Hematopoietic multipotent progenitor cell treated with erythropoietin and hydrocortisone succinate and interleukin-3 and kit ligand, for 4 days (in vitro differentiated cells): ENCODE measurements at places on chromosomes 6 and 20.

- DNase-seq, result no peak
Measured at GRCh38 chr20:14817101-14817500, 479.7 kb upstream of the FLRT3 start.

DNA sequence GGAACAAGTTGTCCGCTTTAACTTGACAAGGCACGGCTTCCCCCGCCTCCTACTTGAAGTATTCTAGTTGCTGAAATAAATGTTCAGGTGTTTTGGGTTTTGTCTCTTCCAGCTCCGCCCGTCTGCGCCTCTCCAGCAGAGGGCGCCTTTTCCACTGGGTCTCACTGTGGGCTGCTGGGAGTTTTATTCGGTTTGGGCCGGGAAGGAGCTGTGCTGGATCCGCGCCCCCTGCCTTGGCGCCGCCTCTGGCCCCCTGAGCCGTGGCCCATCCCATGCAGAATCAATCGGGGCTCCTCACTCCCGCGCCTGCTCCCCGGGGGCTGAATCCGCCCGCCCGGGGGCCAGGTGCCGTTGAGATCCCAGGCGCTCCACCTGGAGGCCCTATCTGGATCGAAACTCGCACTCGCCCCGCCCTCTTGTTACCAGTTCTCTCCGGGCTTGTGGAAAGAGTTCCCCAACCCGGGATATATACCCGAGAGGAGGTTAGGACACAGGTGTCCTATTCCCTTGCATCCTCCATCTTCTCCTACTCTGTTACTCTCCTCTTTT, 51.0 kb upstream of the TCF21 start:
- DNase-seq, result peak; percentile 66

DNA sequence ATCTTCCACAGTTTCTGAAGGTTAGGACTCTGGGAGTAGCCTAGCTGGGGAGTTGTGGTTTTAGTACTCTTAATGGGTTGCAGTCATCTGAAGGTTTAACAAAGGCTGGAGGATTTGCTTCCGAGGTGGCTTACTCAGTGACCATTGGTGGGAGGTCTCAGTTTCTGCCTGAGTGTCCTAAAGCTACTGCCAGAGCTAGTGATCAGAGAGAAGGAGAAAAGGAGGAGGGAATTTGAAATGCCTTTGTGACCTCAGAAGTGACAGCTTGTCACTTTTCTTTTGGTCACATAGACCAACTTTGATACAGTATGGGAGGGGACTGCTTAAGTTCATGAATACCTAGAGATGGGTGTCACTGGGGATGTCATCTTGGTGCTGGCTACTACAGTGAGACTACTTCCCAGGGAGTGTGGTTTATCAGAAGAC, 41.3 kb downstream of the NCOA3 start:
- DNase-seq, result peak; percentile 28

DNA sequence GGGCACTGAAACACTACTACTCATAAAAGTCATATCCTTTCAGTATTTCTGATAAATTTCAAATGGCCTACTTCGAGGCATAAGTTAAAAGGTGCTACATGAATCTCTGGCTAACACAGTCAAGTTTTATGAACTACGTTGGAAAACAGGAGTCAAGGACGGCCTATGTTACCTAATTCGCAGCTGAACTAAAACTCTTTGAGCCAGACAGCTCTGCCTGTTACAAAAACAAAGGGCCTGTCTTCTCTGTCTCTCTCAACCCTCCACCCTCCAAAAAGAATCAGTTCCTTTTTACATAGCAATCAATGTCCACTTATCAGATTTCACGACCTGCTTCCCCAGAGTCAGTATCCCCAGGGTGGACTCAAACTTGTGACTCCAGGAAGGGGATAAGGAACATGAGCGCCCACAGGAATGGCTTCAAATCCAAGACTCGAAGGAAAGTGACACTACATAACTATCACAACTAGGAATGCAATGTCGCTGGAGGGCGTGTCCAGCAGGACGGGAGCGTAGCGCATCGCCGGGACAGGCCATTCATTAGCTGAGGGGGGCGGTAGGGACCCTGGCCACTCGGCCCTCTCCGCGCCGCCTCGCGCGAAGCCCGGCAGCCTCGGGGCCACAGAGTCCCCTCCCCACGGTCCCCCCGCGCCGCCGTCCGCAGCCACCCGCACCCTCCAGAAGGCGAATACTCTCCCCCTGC, 591 bp downstream of the IBTK start:
- DNase-seq, result peak; percentile 80

GRCh38 chr6:35064757-35065440, 76.2 kb downstream of the TCP11 start:
- no peak for DNase-seq
